CD4-positive, alpha-beta memory T cell (primary cell): ENCODE measurements at places on chromosomes 2 and 18. TPM values are rescaled to one million over a fixed set of nuclear protein-coding genes. Genes with fewer than 3 reads are reported as not detected.

- no peaks in the 10 kb centered on the region for H3K27me3 ChIP-seq
- H3K27ac ChIP-seq = no peak overlapping the region
- DNase-seq = no peak
Measured at GRCh38 chr2:161199912-161200701, 39.9 kb downstream of the TANK start.

Gene PSMA8
- 0.75 TPM for total RNA-seq

DNA sequence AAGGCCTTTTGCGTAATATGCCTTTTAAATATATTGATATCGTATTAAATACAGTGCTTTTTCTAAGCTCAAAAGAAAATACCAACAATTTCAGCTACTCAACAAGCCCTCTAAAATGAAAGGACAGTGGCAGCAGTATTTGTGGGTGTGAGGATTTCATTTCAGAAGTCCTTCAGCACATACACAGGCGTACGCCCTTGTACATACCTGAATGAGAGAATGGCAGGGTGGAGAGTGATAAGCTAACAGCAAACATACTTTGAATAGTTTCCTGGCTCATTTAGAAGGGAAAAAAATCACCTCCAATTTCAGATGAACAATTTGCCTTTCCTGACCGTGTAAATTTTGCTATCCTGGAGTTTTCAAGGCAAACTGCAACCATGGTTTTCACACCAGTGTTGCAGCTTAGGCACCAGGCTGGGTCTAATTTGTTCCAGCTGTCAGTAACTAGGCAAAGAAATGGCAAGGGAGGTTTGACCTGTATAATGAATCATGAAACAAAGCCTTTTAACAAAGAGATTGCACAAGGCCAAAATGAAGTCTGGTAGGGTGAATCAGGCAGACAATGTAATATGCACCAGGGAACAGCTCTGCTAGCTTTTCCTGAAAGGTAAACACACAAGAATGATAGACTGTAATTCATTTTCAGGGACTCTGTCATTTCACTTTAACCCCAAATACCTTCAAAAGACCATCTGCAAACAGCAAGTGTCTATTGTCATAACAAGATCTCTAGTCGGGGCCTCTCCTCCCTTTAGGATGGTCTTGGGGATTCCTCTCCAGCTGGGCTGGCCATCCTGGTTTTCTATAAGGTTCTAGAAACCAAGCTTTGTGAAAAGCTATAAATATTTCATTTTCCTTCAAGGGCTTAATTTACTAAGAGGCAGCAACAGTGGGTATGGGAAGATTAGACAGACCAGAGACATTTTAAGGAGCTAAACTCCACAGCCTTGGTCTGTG is 11.5 kb downstream of the ANKRD29 start:
- no peaks in the 10 kb centered on the region for H3K36me3 ChIP-seq
- H3K27me3 ChIP-seq = no peaks in the 10 kb centered on the region
- no peaks in the 10 kb centered on the region for H3K4me1 ChIP-seq
- no peak overlapping the region for H3K4me3 ChIP-seq
- no peak overlapping the region for H3K27ac ChIP-seq

Gene MAP3K2
- total RNA-seq = 85.6 TPM

DNA sequence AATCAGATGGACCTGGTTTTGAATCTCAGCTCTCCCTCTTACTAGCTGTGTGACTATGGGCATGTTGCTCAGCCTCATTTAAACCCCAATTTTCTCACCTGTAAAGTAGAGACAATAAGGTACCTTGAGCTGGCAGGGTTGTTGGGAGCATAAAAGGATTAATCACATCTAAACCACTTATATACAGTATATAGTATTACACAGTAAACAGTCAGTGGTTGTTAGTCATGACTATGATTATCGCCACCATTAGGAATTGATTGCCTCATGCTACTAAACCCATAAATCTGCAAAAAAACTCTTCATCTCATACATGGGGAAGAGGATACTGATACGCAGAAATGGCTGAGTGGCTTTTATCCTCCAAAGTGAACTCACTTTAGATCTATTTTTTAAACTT is 65.8 kb downstream of the INO80D start:
- no peaks in the 10 kb centered on the region for H3K27me3 ChIP-seq
- no peaks in the 10 kb centered on the region for H3K4me1 ChIP-seq
- H3K4me3 ChIP-seq = no peak overlapping the region
- no peak overlapping the region for H3K27ac ChIP-seq

- no peak overlapping the region for H3K27ac ChIP-seq
- H3K4me3 ChIP-seq = no peak overlapping the region
- no peaks in the 10 kb centered on the region for H3K27me3 ChIP-seq
- no peak for DNase-seq
- H3K4me1 ChIP-seq = no peaks in the 10 kb centered on the region
- H3K36me3 ChIP-seq = no peaks in the 10 kb centered on the region
Measured at GRCh38 chr2:69062307-69062962, 49.5 kb downstream of the ANTXR1 start.

GRCh38 chr2:150647943-150648342 is 160.5 kb upstream of the RND3 start:
- no peak overlapping the region for H3K27ac ChIP-seq
- no peaks in the 10 kb centered on the region for H3K27me3 ChIP-seq
- H3K4me1 ChIP-seq = no peaks in the 10 kb centered on the region
- no peak overlapping the region for H3K4me3 ChIP-seq
- DNase-seq = no peak

- no peaks in the 10 kb centered on the region for H3K4me1 ChIP-seq
- H3K27me3 ChIP-seq = no peaks in the 10 kb centered on the region
- DNase-seq = no peak
- H3K4me3 ChIP-seq = no peak overlapping the region
- H3K36me3 ChIP-seq = no peaks in the 10 kb centered on the region
- no peak overlapping the region for H3K27ac ChIP-seq
Measured at GRCh38 chr18:26999797-27000196, 134.3 kb upstream of the AQP4 start.

- no peaks in the 10 kb centered on the region for H3K4me1 ChIP-seq
- no peak overlapping the region for H3K4me3 ChIP-seq
- no peak for DNase-seq
- no peaks in the 10 kb centered on the region for H3K36me3 ChIP-seq
Measured at GRCh38 chr2:185128996-185129395, 530.7 kb downstream of the ZNF804A start.

Gene PPP1R1C
- total RNA-seq = not detected

DNA sequence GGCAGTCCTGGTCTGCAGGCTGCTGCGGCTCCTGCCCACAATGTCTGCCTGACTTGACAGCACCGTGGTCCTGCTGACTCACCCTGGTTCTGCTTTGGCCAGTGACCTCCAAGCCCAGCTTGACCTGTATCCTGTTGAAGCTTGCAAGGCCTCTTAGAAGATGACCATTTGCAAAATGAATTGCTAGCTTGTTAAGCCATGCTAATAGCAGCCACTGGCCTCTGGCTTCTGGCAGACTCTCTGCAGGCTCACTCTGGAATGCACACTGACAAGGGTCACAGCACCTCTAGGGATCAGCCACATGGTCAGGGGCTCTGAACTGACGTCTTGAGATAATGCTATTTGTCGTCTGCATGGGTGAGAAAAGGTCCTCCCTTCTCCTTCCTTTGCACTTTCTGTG is 25.9 kb downstream of the CNGA3 start:
- no peak for DNase-seq
- no peaks in the 10 kb centered on the region for H3K4me1 ChIP-seq
- H3K36me3 ChIP-seq = no peaks in the 10 kb centered on the region

Gene MGAT5
- total RNA-seq = 78.1 TPM

Gene TP53I3
- total RNA-seq = 0.20 TPM

Gene GATA6
- total RNA-seq = not detected

DNA sequence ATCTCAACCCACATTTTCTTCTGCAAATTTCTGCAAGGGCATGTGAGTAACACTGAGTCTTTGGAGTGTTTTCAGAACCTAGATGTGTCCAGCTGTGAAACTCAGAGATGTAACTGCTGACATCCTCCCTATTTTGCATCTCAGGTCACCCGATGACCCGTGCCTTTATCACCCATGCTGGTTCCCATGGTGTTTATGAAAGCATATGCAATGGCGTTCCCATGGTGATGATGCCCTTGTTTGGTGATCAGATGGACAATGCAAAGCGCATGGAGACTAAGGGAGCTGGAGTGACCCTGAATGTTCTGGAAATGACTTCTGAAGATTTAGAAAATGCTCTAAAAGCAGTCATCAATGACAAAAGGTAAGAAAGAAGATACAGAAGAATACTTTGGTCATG is 8.0 kb downstream of the UGT1A1 start:
- H3K4me1 ChIP-seq = no peaks in the 10 kb centered on the region
- H3K36me3 ChIP-seq = no peaks in the 10 kb centered on the region
- DNase-seq = no peak
- no peak overlapping the region for H3K27ac ChIP-seq
- no peaks in the 10 kb centered on the region for H3K27me3 ChIP-seq

DNA sequence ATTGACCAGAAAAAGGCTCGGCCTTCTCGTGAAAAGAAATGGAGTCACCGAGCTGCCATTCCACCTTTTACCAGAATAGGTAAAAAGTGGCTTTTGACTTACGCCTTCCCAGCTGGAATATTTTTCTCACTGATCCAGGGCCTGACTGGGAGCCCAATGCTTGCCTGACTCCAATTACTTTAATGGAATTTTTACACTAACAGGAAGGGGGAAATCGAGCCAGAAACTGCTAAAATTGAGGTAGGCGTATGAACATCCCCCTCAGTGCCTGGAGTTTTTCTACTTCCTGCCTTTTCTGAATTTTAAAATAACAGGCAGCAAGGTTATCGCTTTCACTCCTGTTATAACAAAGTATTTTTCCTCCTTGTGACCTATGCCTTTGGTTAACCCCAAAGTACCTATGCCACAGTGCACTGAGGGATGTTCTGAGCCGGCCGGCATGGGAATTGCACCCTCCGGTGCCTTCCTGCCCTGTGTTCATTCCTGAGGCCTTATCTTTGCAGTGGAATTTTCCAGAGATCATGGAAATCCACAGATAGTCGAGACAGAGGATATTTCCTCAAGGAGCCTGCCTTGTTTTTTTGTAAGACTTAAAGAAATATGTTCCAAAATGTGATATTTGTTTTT is 18.3 kb upstream of the RPL31 start:
- H3K27ac ChIP-seq = no peak overlapping the region
- H3K4me1 ChIP-seq = no peaks in the 10 kb centered on the region
- DNase-seq = no peak
- no peaks in the 10 kb centered on the region for H3K36me3 ChIP-seq
- H3K27me3 ChIP-seq = no peaks in the 10 kb centered on the region

GRCh38 chr2:31958140-31958717 is 52.6 kb downstream of the MEMO1 start:
- H3K27me3 ChIP-seq = no peaks in the 10 kb centered on the region
- no peak overlapping the region for H3K27ac ChIP-seq
- peaks cover 50% of the 10 kb centered on the region for H3K4me1 ChIP-seq
- no peak overlapping the region for H3K4me3 ChIP-seq

DNA sequence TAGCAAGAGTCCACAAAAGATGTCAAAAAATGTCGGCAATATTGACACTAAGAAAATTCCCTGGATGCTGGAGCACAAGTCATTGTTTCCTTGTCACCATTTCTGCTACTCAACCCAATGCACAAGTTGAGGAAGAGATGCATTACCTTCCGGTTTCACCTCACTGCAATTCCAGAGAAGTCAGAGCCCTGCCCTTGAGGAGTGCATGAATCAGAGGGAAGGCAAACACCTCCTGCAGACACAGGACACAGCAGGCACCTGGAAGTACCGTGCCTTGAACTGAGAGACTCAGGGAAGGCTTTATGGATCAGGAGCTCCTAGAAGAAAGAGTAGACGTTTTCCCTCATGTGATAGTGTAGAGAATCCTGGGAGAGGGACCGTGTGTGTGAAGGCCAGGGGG is 62.7 kb upstream of the ARL4C start:
- H3K4me3 ChIP-seq = no peak overlapping the region
- no peak overlapping the region for H3K27ac ChIP-seq
- no peaks in the 10 kb centered on the region for H3K36me3 ChIP-seq

DNA sequence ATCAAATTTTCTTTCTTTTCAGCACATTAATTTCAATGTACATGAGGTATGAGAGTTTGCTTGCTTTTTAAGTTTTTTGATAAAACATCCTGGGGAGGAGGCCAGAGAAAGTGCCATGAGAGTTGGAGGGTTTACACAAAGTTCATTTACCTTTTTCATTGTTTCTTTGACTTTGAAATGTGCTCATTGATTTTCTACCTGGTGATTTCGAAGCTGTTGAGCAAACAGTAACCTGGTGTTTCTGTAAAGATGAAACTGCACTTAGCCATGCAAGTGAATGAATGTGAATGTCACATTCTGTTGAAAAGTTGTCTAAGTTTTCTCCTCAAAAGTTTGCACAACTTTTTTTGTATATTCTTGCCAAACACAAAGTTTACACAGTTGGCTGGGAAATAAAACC is 797.0 kb downstream of the METTL4 start:
- no peak overlapping the region for H3K27ac ChIP-seq
- H3K36me3 ChIP-seq = no peaks in the 10 kb centered on the region
- no peak overlapping the region for H3K4me3 ChIP-seq

- peaks cover 6% of the 10 kb centered on the region for H3K36me3 ChIP-seq
- H3K4me1 ChIP-seq = peaks cover 35% of the 10 kb centered on the region
- no peak overlapping the region for H3K27ac ChIP-seq
Measured at GRCh38 chr2:121599963-121600651, 49.2 kb downstream of the CLASP1 start.

- H3K4me1 ChIP-seq = no peaks in the 10 kb centered on the region
- DNase-seq = no peak
- no peak overlapping the region for H3K27ac ChIP-seq
- no peak overlapping the region for H3K4me3 ChIP-seq
- no peaks in the 10 kb centered on the region for H3K36me3 ChIP-seq
Measured at GRCh38 chr18:6879508-6880195, 150.1 kb downstream of the ARHGAP28 start.

DNA sequence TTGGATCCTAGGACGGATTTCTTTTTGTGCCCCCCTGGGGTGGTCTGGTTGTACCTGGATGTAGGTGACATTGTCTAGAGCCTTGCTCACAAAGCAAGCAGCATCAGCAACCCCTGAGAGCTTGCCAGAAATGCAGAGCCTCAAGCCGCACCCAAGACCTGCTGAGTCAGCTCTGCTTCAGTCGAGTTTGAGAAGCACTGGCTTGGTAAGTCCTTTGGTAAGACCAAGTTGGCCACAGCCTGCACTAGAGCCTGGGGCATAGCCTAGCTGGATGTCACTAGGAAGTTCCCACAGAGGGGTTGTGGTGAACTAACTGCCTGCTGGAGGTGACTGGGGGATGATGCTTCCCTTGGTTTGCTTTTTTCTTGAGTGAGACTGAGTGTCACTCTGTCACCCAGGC is 6.2 kb downstream of the ABCG5 start:
- H3K27ac ChIP-seq = no peak overlapping the region
- H3K36me3 ChIP-seq = no peaks in the 10 kb centered on the region
- H3K27me3 ChIP-seq = no peaks in the 10 kb centered on the region
- no peaks in the 10 kb centered on the region for H3K4me1 ChIP-seq

Gene CXCR1
- not detected for total RNA-seq

Gene SPATA3
- total RNA-seq = not detected

- H3K4me3 ChIP-seq = no peak overlapping the region
- H3K36me3 ChIP-seq = no peaks in the 10 kb centered on the region
- H3K4me1 ChIP-seq = no peaks in the 10 kb centered on the region
- H3K27ac ChIP-seq = no peak overlapping the region
Measured at GRCh38 chr2:53188851-53189510, 578.6 kb upstream of the CHAC2 start.
